Activated CD8-positive, alpha-beta memory T cell treated with anti-CD3 and anti-CD28 coated beads, Interleukin-2, amount 10 ng/mL, durations not matched to agents 7 days and 5 days (primary cell): ENCODE measurements at places on chromosomes 6 and 20.

DNA sequence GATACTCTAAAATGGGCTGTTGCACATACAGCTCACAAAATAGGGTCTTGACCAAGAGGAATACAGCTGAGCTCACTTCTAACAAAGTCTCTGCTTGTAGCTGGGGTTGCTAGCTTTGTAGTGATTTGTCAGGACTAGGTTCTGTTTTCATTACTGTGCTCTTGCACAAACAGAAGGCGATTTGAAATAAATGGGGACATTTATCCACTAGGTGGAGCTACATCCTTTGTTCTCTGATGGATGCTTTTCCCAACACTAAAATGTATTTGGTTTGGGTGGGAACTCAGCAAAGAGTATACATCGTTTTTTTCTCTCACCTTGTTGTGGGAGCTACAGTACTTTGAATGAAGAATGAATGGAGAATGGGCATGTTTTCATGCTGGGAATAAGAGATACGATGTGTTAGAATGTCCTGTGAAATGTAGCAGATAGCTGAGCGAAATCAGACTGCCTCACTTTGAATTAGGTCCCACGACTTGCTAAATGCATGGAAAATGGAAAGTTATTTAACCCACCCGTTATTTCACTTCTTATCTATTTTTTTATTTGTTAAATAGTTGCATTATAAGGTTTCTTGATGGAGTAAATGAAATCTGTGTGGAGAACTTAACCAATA lies 494.7 kb upstream of the MAP3K7 start:
- no peak for DNase-seq

DNA sequence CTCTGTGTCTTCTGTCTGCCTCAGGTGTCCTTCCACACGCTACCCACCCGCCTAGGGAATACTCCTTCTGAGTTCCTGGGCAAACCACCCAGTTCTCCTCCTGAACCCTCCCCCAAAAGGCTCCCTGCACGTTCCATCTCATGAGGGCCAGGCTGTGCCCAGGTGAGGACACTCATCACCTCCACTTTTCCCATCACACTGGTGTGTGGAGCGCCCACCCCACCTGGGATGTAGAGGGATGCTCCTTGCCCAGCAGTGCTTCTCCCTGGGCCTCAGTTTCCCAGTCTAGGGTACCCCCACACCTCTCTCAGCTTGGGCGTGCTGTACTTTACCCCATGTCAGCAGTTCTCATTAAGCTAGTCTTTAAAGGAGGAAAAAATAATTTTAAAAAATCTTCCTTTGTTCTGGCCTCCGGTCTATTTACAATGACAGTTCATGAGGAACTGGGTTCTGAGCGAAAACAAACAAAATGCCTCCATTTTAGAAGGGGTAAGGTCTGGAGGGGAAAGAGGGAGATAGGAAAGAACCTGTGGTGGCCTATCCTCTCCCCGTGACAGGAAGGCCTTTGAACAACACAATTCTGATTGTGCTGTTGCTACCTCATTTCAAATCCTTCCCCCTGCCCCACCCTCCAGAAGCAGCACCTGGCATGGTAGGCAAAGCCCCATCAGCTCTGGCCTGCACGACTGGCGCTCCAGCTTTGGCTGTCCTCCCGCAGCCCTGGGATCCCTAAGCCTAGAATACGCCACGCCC lies 1.7 kb upstream of the C20orf203 start:
- DNase-seq: no peak

DNA sequence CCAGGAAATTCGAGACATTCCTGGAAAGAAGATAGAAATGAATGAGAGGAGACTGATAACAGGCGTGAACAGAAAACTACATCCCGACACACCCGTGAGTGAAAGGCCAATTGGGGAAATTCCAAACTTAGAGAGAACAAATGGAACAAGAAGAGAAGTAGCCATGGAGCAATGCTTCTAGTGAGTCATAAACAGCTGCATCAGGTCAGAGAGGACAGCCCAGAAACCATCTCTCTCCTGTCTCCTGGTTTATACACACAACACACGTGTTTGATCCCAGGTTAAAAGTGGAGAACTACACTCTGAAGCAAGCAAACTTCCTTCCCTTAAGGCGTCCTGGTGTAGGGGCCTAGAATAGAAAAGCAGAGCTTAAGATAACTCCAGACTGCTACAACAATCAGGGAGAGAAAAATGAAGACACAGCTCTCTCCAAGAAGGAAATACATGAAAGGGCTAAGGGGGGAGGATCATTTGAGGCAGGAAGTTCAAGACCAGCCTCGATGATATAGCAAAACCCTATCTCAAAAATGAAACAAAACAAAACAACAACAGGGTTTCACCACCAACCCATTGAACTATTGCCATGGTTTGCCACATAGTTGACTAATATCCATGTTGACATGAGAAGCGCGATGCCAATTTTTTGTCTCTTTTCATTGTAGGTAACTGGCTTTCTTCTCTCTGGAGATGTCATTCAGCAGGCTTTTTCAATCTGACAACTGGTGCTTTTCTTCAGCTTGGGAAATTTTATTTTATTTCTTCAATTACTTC lies 26.9 kb downstream of the NRN1 start:
- DNase-seq: no peak

DNA sequence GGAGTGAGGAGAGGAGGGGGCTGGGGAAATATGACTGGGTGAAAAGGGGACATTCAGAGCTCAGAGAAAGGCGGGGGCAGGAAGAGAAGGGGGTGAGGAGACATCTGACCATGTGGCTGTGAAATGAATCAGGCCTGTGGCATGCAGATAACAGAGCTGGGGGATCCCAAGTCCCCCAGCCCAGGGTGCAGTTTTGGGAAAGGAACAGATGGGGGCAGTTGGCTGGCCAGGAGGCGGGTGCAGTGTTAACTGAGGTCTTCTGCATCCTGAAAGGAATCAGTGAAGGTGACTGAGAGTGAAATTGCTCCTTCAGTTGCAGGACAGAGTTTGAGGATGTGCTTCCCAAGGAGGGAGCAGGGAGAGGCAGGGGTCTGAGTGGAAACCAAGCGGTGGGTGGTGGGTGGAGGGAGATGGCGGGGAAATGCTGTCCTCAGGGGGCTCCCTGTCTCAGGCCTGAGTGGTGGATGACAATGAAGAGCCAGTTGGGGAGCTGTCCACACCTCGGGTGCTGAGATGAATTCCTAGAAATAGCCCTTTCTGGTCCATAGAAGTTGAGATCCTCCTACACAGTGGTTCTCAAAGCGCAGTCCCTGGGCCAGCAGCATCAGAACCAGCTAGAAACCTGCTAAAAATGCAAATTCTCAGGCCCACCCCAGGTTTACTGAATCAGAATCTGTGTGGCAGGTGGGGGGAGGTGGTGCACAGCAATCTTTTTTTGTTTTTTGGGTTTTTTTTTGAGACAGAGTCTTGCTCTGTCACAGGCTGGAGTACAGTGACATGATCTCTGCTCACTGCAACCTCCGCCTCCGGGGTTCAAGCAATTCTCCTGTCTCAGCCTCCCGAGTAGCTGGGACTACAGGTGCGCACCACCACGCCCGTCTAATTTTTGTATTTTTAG lies 26.0 kb upstream of the CCDC167 start:
- DNase-seq: no peak
